NCI-H524 treated with DMSO at 0.1 percent for 48 hours (cell line): ENCODE measurements at places on chromosomes 1 and 21.

DNA sequence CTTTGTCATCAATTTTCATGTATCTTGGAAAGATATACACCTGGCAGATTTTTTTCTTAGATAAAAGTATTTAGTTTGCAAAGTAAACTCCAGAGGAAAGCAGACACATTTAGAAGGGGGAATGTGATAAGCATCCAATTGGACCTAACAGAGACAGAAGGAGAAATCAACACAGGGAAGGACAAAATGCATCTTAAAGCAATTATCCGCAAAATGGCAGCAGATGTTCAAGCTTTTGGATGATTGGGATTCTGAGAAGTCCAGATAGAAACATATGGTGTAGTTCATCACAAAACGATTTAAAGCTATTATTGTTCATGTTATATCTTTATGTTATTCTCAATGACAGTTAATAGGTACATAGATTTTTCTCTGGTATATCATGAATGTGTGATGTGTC, 1153.1 kb upstream of the B3GALT2 start:
- DNase-seq, result peak; percentile 86

- DNase-seq, result no peak
Observed at GRCh38 chr1:66012106-66012784, 219.6 kb downstream of the PDE4B start.

DNA sequence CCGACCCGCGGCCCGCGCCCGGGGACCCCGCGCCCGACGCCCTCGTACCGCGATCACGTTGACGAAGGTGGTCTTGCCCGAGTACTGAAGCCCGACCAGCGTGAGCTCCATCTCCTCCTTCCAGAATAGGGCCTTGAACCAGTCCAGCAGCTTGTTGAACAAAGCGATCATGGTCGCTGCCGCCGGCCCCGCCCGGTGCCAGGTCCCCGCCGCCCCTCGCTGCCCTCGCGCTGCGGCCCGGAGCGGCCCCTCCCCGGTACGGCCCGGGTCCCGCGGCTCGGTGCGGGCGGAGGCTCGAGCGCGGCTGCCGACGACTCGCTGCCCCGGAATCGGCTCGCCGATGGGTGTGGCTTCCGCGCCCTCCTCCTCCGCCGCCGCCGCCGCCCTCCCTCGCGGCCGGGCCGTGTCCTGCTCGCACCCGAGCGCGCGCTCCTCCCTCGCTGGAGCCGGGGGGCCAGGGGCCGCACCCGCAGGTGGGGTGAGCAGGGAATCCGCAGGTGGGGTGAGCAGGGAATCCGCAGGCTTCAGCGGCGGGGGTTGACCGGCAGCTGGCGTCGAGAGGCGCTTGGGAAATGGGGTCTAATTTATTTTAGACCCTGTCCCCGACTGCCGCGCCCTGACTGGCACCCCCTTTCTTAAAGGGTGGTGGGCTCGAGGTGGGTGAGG, at the start of gene ARL8A:
Gene ARL8A, minus strand, starts transcription at position 336 of the 666 bp plus-strand sequence. Its CDS starts 165 bp downstream, at position 171.
- DNase-seq, result no peak

GRCh38 chr1:15107911-15108310, 45.6 kb upstream of the TMEM51 start:
- no peak for DNase-seq

GRCh38 chr1:237244778-237245177, 202.8 kb downstream of the RYR2 start:
- no peak for DNase-seq

DNA sequence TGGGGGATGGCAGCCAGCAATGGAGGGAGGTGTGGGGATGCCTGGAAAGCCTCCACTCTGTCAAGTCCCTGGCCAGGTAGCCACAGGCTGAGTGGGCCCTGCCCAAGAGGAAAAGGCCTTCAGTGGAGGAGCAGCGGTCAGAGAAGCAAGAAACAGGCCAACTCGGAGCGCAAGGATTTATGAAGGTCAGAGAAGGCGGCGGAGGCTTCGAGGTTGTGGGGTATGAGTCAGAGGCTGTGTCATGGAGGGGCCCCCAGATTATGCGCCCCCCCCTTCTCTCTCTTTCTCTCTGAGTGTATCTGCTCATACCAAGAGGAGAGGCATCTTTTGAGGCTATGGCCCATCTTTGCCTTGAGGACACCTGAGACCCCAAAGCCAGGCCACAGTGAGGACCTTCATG, 99.5 kb downstream of the CASZ1 start:
- DNase-seq, result no peak

GRCh38 chr1:51768971-51769588, 109.4 kb downstream of the NRDC start:
- DNase-seq, result peak; percentile 3

DNA sequence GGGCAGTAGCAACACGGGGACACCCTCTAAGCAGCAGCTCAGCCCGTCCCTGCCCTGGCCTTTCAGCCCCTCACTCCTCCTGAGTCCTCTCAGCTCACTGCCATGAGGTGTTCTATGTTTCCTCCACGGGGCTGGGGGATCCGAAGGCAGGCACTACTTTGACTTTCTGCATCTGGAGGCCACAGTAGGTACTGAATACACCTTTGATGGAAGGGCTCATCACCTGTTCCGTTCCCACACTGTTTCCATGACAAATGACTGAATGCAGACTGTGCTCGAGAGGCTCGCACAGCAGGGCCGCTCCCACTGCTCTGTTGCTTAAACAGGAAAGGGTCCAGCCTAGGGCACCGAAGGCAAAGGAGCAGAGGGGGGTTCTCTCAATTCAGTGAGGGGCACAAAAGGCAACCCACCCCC, 77.6 kb upstream of the DNAH14 start:
- no peak for DNase-seq

- no peak for DNase-seq
Observed at GRCh38 chr1:109104364-109105151, 9.4 kb upstream of the ELAPOR1 start.

DNA sequence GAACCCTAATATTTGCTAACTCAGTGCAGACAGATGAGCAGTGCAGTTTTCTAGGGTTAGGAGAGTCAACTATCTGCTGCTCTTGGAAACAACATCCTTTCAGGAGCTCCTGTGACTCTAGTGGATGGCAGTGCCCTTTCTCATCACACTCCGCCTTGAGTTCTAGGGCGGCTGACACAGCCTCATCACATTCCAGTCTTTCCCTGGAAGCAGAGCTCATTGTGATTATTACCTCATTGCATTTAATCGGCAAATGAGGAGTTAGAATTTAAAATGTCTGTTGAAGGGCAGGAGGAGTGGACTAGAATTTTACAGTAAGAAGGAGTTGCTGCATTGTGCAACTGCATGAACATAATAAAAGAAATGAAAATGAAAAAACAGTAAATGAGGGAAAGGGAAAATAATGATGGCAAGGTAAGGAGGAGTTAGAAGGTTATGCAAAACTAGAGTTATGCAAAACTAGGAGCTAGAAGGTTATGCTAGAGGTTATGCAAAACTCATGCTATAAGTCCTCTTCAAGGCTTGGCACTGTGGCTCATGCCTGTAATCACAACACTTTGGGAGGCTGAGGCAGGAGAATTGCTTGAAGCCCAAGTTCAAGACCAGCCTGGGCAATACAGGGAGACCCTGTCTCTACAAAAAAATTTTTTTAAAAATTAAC, 6.9 kb upstream of the PTGFRN start:
- no peak for DNase-seq

DNA sequence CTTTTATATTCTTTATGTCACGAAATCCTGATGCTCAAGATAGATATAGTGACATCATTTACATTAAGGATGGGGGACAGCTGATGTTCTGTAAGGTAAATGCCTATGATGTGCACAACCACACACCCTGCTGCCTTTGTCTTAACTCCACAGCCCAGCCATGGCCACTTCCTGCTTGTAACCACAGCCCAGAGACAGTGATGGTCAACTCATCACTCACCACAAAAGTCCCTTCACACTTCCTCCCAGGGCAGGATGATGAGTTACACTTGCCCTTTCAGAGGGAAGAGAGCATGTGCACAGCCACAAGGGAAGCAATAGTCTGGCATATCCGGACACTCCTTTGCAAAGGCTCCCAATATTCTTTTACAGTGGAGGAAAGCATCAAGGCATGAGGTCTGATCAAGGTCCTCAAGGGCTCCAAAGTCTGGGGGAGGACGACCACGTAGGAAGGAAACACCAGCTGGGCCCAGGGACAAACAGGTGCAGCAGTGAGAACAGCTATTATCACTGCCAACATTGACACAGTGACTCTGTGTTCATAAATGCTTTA, 53.8 kb downstream of the PLPP3 start:
- no peak for DNase-seq

- DNase-seq, result no peak
Observed at GRCh38 chr21:26788790-26789189, 56.4 kb downstream of the ADAMTS1 start.

GRCh38 chr1:155300024-155300423, 1.2 kb downstream of the PKLR start:
- no peak for DNase-seq

DNA sequence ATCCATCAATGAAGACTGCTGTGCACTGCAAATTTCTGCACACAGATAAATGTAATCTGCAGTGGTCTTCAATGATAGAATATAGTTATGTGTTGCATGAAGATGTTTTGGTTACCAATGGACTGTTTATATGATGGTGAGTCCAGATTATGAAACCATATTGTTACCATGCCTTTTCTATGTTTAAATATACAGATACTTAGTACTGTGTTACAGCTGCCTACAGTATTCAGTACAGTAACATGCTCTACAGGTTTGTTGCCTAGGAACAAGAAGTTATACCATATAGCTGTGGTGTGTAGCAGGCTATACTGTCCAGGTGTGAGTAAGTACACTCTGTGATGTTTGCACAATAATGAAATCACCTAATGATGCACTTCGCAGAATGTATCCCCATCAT, 40.8 kb downstream of the SORT1 start:
- no peak for DNase-seq

GRCh38 chr21:38291874-38292273, 35.1 kb downstream of the KCNJ15 start:
- no peak for DNase-seq

DNA sequence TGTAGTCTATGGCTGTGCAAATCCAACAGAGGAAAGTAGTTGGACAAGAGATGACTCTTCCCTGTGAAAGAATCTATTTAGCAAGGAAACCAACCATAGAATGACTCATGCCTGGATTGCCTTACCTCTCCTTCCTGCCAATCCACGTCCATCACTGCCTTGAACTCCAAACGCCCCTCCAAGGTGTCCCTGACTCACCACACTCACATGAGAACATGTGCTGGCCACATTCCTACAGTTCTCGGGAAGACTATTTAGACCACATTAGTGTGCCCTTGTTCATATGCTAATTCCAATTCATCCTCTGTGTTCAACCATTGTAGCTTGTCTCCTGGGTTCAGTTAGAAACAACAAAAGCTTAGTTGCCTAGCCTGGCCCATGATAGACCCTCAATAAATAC, 157.3 kb downstream of the SLC30A10 start:
- no peak for DNase-seq

- DNase-seq, result no peak
Observed at GRCh38 chr1:155254714-155255242, 505 bp downstream of the ENTREP3 start.
